H54 (cell line): ENCODE measurements at places on chromosomes 6 and 20.

- DNase-seq: no peak
Observed at GRCh38 chr6:109450801-109451200, 4.8 kb downstream of the MICAL1 start.

- no peak for DNase-seq
Observed at GRCh38 chr6:2129182-2129621, 116.2 kb downstream of the GMDS start.

GRCh38 chr6:158076548-158076947 is 91.5 kb downstream of the SERAC1 start:
- DNase-seq: no peak

DNA sequence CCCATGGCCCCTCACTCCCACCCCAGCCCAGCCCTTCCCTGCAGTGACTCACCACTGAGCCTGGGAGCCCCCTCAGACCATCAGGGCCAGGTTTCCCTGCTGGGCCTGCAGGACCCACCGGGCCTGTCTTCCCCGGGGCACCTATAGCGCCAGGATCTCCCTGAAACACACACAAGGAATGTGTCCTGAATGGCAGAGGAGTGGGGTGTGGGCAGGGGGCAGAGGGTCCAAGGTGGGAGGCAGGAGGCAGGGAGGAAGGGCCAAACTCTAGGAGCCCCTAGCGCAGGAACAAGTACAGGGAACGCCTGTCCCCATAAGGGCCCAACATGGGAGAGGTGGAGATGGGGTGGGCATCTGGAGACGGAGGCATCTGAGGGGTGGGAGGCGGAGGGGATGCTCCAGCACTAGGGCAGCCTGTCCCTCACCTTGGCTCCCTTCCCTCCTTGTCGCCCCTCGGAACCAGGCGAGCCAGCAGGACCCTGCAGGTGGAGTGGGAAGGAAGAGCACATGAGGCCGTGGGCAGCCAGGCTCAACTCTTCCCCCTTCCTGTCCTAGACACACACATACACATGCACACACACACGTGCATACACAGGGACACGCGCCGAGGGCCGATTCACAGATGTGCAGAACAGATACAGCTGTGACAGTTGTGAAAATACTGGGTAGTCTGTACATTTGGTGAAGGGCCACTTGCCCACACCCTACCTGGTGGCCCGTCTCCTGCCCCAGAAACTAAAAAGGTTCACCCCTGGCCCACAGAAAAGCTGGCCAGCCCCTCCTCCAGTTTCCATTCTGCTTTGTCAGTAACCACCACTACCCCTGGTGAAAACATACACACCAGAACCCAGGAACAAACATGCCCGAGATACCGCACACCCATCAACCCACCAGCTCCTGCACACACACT is 24.6 kb downstream of the COL11A2 start:
- DNase-seq: no peak

GRCh38 chr20:49762940-49763766 is 49.5 kb upstream of the B4GALT5 start:
- DNase-seq: no peak
